Dermis microvascular lymphatic vessel endothelial cell (primary cell): ENCODE measurements at places on chromosomes 11 and 22. TPM values are rescaled to one million over a fixed set of nuclear protein-coding genes. Genes with fewer than 3 reads are reported as not detected.

DNA sequence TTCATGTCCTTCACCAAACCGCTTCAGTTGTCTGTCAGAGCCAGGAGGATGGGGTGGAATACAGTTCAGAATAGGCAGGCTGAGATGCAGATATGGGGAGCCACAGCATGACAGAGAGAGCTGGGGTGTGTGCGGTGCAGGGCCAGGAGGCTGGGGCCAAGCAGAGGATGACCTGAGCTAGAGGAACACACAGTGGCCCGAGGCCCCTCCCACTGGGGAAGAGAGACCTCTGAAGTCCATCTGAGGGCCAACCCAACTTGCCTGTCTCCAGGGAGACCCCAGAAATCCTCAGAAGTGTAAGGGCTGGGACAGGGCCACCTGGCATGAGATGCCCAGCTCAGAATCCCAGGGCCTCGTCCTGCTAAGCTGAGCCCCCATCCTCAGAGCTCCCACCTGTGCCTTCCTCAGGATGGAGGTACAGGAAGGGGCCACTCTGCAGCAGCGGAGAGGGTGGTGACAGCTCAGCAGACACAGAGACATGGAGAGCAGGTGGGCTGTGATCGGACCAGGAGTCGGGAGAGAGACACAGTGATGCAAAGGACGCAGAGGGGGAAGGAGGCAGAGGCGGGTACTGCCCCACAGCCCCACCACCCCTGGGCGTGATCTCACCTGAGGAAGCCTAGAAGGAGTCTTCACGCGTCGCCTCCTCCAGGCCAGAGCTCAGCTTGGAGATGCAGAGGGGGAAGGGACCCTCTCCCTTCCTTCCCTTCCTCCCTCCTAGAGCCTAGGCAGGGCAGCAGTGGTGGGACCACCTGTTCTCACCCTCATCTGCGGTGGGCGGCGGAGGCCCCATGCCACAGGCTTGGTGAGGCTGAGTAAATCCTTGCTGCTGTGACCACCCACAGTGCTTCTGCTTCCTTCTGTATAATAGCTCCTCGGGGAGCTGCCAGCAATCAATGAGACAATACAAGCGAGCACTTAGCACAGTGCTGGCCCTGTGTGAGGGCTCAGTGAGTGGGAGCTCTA, 9.1 kb upstream of the TUB start:
- DNase-seq, result no peak

- no peak for DNase-seq
Measured at GRCh38 chr22:43164636-43165035, 13.3 kb downstream of the TSPO start.

- peak; percentile 17 for DNase-seq
Measured at GRCh38 chr11:64150481-64151239, 15.3 kb downstream of the MACROD1 start.

DNA sequence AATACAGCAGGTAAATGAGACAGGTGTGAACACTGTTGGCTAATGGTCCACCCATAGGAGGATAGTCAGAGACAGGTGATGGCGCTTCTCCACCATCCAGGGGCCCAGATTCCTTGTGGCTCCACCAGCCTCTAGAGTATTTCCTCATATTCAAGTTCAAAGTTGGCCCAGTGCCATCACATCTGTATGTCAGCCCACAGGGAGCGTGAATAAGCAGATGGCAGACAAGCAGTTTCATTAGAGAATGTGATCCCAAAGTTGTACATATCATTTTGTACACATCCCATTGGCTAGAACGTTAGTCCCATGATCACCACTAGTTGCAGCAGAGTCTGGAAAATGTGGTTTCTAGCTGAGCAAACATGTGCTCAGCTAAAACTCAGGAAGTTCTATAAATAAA, 11.0 kb upstream of the CWF19L2 start:
- DNase-seq, result peak; percentile 24

GRCh38 chr11:61700212-61700611, 20.0 kb downstream of the DAGLA start:
- DNase-seq, result no peak

DNA sequence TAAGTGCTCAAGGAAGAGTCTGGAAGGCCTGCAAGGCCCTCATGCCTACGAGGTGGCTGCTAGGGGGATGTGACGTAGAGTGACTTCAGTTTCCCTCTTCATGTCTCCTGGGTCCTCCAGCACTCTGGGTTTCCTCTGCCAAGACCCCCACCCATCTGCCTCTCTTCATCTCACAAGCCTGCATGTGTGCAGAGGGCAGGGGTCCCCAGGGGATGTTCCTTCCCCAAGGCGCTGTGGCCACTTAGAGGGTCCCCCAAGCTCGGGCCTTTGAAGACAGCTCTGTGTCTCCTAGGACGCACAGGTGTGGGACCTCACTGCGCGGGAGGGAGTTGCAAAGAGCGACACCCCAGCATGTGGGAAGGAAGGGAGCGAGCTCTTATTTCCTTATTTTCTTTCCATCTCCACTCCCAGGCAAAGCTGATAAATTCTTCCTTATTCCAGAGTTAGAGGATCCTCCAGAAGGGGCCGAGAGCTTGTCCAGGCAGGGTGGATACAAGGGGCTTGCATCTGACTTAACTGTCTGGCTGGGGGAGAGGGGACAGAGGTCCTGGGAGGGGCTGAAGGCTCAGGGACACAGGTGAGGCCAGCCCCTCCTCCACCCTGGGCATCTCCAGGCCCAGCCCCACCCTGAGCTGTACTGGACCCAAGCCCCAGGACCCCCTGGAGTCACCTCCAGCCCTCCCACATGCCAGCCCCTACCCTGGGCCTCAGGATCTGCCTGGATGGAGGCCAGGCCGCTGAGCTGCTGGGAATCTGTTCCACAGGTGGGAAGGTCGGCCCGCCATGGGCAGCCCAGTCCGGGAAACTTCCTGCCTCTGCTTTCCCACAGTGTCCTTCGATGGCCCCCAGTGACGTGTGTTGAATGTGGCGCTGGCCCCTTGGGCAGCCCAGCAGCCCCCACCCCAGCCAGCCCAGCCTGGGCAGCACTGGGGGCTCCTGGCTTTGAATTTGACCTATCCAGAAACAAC, 59.7 kb upstream of the KCNQ1OT1 start:
- no peak for DNase-seq

DNA sequence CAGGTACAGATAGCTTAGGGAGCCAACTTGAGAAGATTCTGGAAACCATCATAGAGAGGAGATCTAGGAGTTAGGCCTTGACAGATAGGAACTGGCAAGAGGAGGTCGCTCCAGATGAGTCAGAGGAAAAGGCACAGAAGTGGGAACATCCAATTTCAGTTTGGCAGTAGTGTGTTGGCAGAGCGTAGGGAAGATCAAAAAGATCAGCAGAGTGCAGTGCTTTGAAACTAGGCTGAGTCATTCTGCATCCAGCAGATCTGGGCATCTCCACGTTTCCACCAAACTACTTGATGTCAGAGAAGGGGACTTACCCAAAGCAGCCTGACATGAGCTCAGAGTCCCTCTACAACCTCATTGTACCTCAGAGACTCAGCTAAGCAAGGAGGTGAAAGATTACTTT, 58.5 kb downstream of the GAB4 start:
- no peak for DNase-seq

DNA sequence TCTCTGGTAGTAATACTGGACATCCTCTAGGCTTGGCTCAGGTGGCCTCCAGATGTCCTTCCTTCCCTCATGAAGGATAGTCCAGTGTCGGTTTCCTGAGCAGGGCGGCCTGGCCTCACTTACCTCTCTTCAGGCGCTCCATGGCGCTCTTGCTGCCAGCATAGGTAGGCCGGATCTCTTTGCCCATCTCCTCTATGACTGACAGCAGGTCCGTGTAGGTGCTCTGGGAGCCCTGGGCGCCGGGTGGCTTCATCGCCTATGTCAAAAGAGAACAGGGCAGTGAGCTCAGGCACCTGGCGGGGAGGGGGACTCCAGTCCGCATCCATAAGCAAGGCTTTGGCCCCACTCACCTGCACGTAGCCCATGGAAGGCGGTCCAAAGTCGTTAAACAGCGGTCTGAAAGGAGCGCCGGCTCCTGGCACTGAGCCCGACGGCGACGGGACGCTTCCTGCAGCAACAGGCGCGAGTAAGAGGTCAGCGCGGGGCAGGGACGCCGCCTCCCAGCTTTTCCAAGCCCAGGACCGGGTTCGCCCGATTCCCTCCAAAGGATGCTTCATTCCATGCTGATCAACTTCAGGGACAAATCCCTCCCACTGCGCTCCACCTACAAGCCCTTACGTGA, 609 bp downstream of the CDK2AP2 start:
- peak; percentile 88 for DNase-seq

- no peak for DNase-seq
Measured at GRCh38 chr11:121119440-121119839, 18.4 kb downstream of the TECTA start.

GRCh38 chr11:66728038-66728692, 851 bp downstream of the SPTBN2 start:
- no peak for DNase-seq

GRCh38 chr11:117424781-117425180, 97.1 kb downstream of the CEP164 start:
- no peak for DNase-seq

DNA sequence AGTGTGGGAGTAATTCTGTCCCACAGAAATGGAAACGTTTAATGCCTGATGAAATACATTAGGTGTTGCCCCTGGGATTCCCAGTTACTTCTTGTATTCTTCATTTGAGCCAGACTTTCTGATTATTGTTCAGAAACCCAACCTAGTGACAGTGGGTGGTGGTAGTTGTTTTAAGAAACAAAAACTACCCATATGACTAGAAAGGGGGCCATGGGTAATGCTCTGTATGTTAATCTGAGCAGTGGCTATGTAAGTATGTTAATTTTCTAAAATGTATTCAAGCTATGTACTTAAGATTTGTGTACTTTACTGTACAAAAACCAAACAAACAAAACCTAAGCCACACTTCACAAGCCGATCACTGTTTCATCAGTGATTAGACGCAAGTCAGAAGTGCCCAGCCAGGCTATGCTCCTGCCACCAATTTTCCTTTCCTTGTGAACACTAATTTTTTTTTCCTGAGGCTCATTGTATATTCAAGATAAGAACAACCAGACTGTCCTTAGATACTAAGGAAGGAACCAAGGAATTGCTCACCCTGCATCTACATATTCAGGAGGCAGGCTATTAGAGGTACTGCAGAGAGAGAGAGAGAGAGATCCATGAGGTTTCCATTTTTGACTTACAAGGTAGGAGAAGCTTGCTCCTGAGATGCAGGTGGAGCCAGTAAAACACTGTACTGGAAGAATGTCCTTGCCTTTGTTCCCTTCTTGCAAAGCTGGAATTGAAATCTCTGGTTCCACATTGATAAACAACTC, 122.7 kb downstream of the DBX1 start:
- DNase-seq, result no peak

- no peak for DNase-seq
Measured at GRCh38 chr22:20779818-20780158, 5.9 kb downstream of the SERPIND1 start.

DNA sequence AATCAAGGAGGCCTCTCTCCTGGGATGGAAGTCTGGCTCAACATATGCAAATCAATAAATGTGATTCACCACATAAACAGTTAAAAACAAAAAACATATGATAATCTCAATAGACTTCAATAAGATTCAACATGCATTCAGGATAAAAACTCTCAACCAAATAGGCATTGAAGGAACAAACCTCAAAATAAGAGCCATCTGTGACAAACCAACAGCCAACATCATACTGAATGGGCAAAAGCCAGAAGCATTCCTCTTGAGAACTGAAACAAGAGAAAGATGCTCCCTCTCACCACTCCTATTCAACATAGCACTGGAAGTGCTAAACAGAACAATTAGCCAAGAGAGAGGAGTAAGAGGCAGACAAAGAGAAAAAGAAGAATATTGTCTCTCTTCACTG, 54.0 kb upstream of the SEZ6L start:
- DNase-seq, result no peak

DNA sequence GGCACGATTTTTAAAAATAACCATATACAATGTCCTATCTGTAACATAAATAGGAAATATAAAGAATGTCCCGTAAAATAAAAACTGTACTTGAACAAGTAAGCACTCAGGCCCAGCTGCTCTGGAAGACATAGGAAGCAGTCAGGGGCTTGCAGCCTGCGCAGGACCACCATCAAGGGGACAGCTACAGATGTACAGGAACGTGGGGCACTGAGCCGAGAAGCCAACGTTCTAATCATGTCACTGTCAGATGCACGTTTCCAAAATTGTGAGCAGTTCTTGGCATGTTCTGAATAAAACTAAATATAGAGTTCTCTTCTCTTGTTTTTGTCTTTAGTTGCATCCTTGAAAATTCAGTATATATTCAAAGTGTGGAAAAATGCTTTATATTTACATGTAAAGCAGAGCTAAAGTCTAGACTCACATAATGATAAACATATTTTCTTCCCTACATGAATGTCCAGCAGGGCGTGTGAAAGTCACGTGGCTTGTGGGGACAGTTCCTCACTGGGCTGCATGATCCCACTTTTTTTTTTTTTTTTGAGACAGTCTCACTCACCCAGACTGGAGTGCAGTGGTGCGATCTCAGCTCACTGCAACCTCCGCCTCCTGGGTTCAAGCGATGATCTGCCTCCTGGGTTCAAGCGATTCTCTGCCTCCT, 28.4 kb upstream of the TSPAN18 start:
- DNase-seq, result no peak

GRCh38 chr11:118084247-118084646, 2.5 kb downstream of the SMIM35 start:
- DNase-seq, result peak; percentile 19

GRCh38 chr22:36303874-36304273, 50.9 kb downstream of the APOL1 start:
- DNase-seq, result no peak

- DNase-seq, result peak; percentile 13
Measured at GRCh38 chr11:85827748-85828639, 17.1 kb upstream of the SYTL2 start.

DNA sequence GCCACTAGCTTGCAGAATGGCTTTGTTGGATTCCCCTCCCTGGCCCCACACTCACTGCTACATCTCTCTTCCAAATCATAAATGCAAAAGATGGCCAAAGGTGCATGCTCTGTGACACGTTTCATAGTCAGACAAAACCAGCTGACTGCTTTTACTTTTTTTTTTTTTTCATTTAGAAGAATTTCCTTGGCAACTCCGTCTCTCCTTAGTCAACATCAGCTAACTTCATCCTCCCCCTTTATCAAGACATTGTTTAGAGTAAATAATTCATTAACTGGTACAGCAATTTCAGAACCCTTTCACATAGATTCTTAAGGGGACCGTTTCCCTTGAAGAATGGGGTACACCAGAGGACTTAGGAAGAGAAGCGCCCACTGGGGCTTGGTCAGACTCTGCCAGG, 16.0 kb downstream of the KCNQ1OT1 start:
- no peak for DNase-seq

Gene FIBP
- total RNA-seq, result 157 and 195 TPM in 2 replicates

Gene GALNT18
- total RNA-seq, result 81.3 and 145 TPM in 2 replicates

Gene MS4A6E
- not detected in 2 replicates for total RNA-seq

Gene PANX3
- not detected in 2 replicates for total RNA-seq

Gene OR8D2
- not detected in 2 replicates for total RNA-seq

Gene OR5W2
- total RNA-seq, result not detected in 2 replicates

Gene E2F8
- total RNA-seq, result 0.76 and 0.90 TPM in 2 replicates

Gene SMIM35
- total RNA-seq, result not detected in 2 replicates

Gene DUSP8
- total RNA-seq, result 0.26 and 0.76 TPM in 2 replicates

Gene ZNF280B
- total RNA-seq, result 0.26 and 0.38 TPM in 2 replicates

Gene OR2AT4
- not detected in 2 replicates for total RNA-seq

Gene CAVIN3
- total RNA-seq, result 106 and 127 TPM in 2 replicates

Gene NRIP3
- 0.63 and 1.2 TPM in 2 replicates for total RNA-seq
